ENCODE measurements at places on chromosomes 3 and 15.

- DNase-seq: no peak
Observed at GRCh38 chr3:149373235-149374125, 4.0 kb downstream of the TM4SF1 start.

DNA sequence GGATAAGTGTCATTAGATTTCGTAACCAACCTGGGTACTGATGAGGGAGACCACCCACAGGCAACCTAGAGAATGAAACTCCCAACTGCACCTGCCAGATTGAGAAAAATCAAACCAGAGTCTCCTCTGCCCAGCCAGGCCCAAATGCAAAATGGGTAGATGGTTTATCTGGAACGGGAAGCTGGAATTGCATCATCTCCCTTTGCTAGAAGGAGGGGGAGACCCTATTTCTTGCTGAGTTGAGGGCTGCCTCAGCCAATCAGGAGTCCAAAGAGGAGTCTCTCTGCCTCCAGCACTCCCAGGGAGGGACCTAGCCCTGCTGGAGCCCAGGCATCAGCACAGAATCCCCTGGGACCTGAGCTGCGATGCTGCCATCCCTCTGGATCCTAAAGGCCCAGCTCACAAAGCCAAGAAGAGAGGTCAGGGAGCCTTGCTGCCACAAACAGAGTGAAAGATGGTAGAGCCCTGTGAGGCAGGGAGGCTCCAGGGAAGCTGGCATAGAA is 8.1 kb downstream of the RMDN3 start:
- no peak for DNase-seq

DNA sequence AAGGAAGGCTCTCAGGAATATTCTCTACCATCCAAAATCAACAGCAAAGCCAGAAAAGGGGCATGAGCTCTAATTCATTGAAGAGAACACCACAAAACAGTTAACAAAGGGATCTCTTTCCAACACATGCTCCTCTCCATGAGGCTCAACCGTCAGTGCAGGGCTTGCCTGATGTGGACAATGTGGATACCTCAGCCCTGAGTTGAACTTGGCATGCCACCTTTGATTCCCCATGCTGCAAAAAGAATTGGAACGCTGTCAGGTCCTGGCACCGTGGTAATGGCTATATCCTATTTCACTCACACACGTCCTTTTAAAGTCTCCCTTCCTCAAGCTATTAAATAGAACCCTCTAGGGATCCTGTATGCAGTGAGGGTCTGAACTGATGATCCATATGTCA is 30.7 kb upstream of the IP6K2 start:
- DNase-seq: no peak

DNA sequence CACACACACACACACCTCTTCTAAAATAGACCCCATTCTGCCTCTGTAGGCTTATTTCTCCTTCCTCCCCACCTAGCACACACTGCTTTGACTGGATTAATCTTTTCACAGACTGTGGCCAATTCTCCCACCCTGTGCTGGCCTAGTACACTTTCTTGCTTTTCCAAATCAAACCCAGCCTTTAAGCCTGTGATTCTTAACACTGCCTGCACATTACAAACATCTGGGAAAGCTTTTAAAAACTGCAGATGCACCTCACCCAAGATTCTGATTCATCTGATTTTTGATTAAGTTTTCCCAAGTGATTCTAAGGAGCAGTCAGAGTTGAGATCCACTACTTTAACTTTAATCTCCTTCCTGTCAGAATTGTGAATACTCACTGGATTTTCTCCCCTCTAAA is 12.8 kb downstream of the CSNK1G1 start:
- no peak for DNase-seq

DNA sequence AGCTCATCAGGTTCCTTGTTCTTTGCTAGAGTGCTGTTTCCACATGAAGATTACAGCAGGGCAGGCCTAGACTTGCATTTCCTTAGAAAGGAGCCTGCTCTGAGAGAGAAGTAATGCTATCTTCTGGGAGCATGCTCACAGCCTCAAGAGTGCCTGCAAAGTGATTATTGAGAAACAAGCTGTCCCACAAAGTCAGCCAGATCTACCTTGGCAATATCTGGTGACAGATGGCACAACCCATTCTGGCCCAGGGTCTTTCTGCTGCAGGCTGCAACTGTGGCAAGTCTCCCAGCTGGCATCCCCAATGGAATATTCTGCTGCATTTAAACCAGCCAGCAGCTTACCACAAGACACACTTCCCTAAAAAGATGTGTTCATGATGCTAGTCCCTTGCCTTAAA is 29.3 kb downstream of the MTMR10 start:
- DNase-seq: no peak

DNA sequence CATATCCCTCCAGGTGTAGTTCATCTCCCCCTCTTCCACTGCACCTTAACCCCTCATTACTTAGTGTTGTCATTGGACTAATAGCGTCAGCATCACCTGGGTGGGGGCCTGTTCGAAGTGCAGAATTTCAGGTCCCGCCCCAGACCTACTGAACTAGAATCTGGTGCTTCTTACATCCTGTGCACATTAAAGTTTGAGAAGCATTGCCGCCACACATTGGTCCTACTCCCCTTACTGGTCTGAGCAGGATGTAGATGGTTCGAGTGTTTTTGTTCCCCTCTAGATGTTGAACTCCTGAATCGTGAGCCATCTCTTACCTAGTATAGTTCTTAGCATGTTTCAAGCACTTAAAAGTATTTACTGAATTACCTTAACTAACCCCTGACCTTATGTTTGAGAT is 13.2 kb downstream of the KLHL18 start:
- DNase-seq: no peak

Measured in CD8-positive, alpha-beta memory T cell (primary cell).